Ovary (tissue), 10 donors: ENCODE measurements at places on chromosomes 5 and 9.
A peak's percentile ranks its signal among the peaks of the same experiment; 100 is the strongest.

DNA sequence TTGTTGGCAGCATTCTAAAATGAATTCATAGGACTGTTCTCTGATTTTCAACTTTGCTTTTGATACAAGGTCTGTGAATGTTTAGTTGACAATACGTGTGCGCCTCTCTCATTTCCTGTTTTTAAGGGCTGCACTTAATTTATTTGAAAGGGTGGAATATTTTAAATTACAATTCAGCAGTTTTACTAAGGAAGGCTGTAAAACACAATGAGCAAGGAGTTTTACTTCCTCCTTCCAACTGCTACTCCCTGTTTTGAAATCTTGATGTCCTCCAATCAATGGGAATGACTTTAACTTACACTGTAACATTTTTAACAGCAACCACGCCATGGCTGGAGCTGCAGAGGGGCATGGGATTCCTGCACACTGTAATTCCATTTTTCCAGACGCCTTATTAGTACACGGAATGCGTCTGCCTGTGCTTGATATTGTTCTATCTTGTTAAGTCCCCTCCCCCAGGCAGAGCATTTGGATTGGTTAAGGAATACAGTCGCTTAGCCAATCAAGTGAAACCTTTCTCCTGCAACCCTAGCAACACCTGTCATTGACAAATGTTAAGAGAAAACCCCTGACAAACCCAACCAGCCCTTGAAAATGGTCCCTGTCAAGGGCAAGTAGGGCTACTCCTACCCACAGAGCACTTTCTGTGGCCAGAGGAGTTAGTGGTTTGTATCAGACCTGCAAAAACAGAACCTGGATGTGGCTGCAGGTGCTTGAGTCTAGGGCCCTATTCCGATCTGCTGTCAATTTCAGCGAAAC, 12.5 kb upstream of the ZSWIM6 start:
- no peak for DNase-seq

DNA sequence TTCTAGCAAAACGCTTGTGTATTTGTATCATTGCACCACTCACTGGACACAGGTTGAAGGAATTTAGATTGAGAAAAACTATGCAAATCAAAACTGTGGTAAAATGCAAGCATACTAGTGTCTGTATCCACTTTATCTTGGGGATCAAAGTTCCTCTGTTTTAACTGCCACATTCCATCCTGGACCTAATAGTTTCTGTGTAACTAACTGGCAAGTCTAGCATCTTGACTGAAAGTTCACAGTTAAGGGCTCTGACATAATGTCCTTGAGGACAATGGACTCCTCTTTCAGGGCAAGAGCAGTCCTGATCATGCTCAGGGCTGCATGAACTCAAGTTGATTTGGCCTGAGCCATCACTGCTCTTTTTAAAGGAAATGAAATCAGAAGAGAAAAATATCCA, 30.7 kb downstream of the NFIB start:
- DNase-seq: no peak

DNA sequence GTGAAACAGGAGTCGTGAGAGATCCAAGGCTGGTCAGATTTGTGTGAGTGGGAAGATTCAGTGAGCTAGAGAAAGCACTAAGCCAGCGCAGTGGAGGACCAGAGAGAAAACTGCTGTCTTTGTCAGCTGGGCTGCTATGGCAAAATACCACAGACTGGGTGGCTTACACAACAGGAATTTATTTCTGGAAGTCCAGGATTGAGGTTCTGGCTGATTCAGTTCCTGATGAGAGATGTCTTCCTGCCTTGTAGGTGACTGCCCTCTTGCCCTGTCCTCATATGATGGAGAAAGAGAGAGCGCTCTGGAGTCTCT, 24.2 kb upstream of the ANKRD33B start:
- no peak for DNase-seq

- no peak for DNase-seq
These were observed 12.7 kb downstream of the CSF1R start for GRCh38 chr5:150073677-150074076.

- DNase-seq: peak; percentile 65
These were observed 36.8 kb downstream of the C9orf50 start for GRCh38 chr9:129584136-129584535.
